ENCODE measurements at places on chromosomes 3 and 15.

GRCh38 chr15:62104846-62105245 is 38.1 kb downstream of the C2CD4A start:
- DNase-seq, result no peak

DNA sequence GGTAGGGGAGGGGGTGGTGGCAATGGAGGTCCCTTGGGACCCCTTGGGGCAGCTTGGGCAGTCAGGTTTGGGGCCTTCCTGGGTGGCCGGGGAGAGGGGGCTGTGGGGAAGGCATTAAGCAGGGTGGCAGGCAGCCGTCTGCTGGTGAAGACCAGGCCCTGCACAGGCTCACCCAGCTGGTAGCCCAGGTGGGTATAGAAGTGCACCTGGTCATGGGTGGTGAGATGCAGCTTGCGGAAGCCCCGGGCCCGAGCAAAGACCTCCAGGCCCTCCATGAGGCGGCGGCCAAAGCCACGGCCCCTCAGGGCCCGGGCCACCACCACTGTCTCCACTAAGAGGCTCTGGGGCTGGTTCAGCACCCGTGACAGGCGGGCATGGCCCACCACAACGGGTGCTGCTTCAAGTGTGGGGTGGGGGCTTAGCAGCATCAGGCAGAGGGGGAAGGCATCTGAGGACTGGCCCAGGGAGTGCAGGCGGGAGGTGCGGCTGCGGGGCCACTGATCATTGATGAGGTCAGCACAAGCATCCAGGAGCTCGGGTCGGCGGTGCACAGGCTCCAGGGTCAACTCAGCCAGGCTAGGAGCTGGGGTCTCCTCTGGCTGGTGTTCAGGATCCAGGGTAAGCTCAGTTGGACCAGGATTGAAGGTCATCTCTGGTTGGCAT is 2.4 kb downstream of the HYAL3 start:
- no peak for DNase-seq

DNA sequence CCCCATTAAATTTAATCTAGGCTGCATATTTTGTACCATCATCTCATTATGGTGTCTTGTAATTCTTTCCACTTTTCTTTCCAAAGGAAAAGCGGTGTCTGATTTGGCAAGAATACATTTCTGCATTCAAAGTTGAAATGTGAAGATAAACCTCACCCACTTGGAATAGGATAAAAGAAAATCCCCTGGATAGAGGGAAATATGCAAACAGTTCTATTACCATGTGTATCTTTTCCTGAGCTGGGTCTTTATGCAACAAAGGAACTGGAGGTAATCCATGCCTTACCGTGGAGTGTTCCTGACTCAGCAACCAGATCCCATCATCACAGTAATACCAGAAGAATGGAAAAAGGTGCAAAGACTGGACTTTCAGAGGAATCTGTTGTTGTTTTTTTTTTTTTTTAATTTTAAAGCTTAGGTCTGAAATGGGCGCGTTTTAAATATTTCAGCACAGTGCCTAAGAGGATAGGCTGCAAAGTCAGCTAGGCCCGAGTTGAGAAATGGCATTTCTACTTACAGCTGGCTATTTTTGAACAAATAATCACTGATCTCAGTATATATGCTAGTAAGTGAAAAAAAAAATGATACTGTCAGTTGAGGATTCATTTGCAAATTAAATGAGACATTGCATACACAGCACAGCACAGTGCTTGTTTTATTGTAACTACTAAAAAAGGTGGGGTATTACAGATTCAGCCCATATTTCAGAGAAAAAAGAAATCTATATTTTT is 55.5 kb upstream of the ADAMTS9 start:
- no peak for DNase-seq

GRCh38 chr3:14204515-14205284 is 26.1 kb downstream of the LSM3 start:
- DNase-seq, result no peak

DNA sequence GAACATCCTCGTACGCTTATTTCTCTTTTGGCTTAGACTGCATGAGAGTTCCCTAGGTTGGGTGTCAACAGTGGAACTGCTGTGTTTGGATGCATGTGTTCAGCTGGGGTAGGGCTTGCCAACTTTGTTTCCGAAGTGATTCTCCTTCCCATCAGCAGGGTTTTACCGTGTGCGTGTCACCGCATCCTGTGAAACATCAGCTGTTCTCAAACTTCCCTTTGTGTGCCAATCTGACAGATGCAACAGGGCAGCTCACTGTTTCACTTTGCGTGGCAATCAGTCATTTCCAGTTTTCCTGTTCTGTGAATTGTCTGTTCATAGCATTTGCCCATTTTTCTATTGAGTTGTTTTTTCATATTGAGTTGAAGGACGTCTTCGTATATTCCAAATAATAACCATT is 218.8 kb downstream of the VPS13C start:
- DNase-seq, result no peak

GRCh38 chr3:138078901-138079344 is 36.5 kb downstream of the DZIP1L start:
- DNase-seq, result no peak
